ENCODE measurements at places on chromosomes 5 and 9. TPM values are rescaled to one million over a fixed set of nuclear protein-coding genes. Genes with fewer than 3 reads are reported as not detected.

Gene OSMR
- 52.4 TPM for total RNA-seq

Gene AK8
- total RNA-seq, result not detected

- no peaks in the 10 kb centered on the region for H3K36me3 ChIP-seq
- no peak for DNase-seq
- no peaks in the 10 kb centered on the region for H3K27me3 ChIP-seq
These were observed 233.8 kb downstream of the GAS1 start for GRCh38 chr9:86713470-86713869.

- no peak overlapping the region for H3K4me3 ChIP-seq
- no peak for DNase-seq
- H3K27ac ChIP-seq, result no peak overlapping the region
- no peaks in the 10 kb centered on the region for H3K36me3 ChIP-seq
- H3K4me1 ChIP-seq, result no peaks in the 10 kb centered on the region
- H3K27me3 ChIP-seq, result no peaks in the 10 kb centered on the region
These were observed 117.2 kb upstream of the LIFR start for GRCh38 chr5:38673671-38674071.

DNA sequence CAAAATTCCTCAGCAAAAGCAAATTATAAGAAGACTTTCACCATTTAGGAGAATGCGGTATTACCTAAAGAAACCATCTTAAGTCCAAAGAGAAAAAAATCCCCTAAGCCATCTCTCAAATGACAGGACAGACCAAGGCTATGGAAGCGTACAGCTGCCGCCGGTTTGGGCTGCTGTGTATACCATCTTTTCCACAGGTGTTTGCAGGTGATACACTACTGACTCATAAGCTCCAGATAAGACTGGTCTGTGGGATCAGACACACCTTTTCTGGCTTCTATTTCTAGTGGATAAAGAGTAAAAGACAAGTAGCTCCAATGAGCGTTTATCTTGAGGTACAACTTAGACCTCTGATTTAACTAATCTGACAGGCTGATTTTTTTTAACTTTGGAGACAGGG lies 7.7 kb downstream of the CDKN2AIPNL start:
- no peak overlapping the region for H3K27ac ChIP-seq
- H3K4me1 ChIP-seq, result no peaks in the 10 kb centered on the region
- no peak overlapping the region for H3K4me3 ChIP-seq
- H3K27me3 ChIP-seq, result no peaks in the 10 kb centered on the region

GRCh38 chr5:59390989-59391388 lies 502.5 kb downstream of the PDE4D start:
- H3K27me3 ChIP-seq, result no peaks in the 10 kb centered on the region
- H3K27ac ChIP-seq, result no peak overlapping the region
- DNase-seq, result no peak
- H3K4me1 ChIP-seq, result no peaks in the 10 kb centered on the region
- no peaks in the 10 kb centered on the region for H3K36me3 ChIP-seq
- no peak overlapping the region for H3K4me3 ChIP-seq

DNA sequence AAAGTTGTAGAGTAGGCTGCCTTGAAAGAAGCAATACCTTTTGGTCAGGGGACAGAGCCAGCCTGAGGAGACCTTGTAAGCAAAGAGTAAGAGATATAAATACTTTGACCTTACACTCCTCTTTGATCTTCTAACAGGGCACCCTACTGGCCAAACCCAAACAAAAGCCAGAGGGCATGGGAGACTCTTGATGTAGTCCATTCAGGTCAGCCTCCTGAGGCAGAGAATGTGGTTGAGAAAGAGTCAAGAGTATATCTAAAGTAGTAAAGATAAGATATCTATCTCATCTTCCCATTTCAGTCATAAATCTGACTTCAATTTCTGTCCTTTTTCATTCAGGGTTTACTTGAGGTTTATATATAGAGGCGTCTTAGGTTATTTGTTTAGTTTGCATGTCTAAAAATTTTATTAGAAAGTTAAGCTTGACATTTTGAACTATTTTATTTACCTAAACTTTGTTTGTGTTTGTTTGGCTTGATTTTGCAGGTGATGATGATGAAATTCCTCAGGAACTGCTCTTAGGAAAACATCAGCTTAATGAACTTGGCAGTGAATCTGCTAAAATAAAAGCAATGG lies 125.7 kb downstream of the NIPBL start:
- no peak overlapping the region for H3K4me3 ChIP-seq
- H3K27ac ChIP-seq, result no peak overlapping the region
- H3K4me1 ChIP-seq, result no peaks in the 10 kb centered on the region
- no peaks in the 10 kb centered on the region for H3K27me3 ChIP-seq
- no peak for DNase-seq

DNA sequence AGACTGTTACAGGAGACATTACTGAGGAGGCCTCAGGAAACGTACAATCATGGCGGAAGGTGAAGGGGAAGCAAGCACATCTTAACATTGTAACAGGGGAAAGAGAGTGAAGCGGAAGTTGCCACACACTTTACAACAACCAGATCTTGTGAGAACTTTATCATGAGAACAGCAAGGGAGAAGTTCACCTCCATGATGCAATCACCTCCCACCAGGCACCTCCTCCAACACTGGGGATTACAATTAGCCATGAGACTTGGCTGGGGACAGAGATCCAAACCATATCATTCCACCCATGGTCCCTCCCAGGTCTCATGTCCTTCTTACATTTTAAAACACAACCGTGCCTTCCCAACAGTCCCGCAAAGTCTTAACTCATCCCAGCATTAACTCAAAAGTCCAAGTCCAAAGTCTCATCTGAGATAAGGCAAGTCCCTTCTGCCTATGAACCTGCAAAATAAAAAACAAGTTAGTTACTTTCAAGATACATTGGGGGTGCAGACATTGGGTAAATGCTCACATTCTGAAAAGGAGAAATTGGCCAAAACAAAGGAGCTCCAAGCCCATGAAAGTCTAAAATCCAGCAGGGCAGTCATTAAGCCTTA lies 138.3 kb downstream of the TMEM161B start:
- no peak overlapping the region for H3K27ac ChIP-seq
- no peak overlapping the region for H3K4me3 ChIP-seq
- DNase-seq, result no peak
- no peaks in the 10 kb centered on the region for H3K4me1 ChIP-seq
- H3K27me3 ChIP-seq, result no peaks in the 10 kb centered on the region
